ENCODE measurements at places on chromosomes 1 and 21.
A peak's percentile ranks its signal among the peaks of the same experiment; 100 is the strongest.

DNA sequence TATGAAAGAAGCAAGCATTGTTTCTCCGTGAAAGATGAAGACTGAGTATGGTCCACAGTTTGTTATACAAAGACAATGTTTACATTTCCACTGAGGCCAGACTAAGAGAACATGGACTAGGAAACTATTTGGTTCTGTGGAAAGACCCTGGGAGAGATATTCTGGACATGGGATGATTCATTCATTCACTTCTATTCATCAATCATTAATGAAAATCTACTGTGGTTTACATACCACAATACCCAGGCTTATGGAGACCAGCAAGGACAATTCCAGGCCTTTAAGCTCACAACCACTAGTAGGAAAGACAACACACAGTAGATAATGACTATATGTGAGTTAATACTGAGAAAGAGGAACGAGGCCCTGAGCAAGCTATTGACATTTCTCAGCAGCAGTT, 125.4 kb downstream of the TBX15 start:
- DNase-seq, result no peak

GRCh38 chr1:91609551-91609950, 108.9 kb downstream of the CDC7 start:
- no peak for DNase-seq

DNA sequence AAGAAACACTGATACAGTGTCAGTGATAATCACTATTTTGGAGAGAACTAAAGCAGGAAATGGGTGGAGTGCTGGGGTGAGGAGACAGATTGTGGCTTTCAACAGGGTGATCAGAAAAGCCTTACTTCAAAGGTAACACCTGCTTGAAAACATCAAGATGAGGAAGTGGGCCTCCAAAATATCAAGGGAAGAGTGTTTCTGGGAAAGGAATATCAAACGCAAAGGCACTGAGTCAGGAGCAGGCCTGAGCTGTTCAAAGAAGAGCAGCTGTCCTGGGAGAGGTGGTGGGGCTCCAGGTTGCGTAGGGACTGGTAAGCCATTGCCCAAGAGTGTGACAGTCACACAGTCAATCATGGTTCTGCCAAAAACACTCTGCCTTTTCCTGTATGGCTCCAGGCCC, 47.1 kb upstream of the ATP1A1 start:
- no peak for DNase-seq

DNA sequence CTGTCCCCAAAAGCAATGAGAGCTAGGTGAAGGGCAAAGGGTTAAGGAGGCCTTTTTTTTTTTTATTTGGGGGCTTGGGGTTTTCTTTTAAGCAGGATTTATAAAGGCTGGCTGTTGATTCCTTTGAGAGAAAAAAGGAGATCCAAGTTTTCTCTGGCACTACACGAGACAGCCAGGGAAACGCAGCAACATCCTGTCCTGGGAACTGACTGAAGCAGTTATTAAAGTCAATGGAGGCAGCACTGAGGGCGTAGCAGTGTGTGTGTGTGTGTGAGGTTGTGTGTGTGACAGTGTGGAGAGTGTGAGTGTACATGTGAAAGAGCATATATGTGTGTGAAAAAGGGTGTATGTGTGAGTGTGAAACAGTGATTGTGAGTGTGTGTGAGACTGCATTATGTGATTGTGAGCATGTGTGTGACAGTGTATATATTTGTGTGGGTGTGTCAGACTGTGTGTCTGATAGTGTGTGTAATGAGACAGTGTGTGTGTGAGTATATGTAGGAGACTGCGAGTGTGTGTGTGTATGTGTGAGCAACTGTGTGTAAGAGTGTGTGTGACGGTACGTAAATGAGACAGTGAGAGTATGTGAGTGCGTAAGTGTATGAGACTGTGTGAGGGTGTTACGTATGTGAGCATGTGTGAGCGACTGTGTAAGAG, 65.9 kb upstream of the TIAM1 start:
- no peak for DNase-seq

DNA sequence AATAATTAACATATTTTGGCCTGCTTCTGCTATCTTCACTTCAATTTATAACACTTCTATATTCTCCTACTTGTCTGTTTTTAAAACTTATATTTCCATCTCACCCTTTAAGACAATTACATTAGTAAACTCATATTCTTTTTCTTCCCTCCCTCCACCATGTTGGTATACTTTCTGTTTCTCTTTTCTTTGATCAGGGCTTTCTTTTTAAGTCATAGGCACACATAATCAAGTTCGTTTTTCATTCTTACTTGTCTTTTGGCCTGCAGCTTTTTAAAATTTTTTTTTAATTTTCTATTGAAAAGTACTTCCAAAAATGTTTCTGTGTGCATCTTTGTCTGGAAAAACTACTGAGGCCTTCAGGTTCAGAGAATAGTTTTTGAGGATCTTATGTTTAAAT, 2.3 kb downstream of the PYHIN1 start:
- no peak for DNase-seq

- DNase-seq, result no peak
These were observed 89.8 kb downstream of the ADSS2 start for GRCh38 chr1:244361764-244362473.

DNA sequence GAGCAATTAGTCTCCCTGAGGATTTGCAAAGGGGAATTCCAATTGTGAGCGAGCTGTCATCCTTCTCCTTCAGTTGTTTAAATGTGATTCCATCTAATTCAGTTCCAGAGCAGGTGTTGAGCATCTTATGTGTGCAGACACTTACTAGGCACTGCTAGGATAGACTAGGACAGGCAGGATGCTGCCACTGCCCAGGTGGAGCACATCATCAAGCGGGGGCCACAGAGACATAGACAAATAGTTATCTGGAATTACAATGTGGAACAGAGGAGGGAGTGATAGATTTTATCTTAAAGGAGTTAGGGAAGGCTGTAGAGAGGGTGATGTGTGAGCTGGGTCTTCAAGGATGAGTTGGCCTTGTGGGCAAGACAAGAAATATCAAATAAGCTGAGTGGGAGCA, 55.9 kb downstream of the CDC7 start:
- DNase-seq, result no peak

GRCh38 chr1:5494518-5494917, 497.7 kb downstream of the NPHP4 start:
- DNase-seq, result no peak

DNA sequence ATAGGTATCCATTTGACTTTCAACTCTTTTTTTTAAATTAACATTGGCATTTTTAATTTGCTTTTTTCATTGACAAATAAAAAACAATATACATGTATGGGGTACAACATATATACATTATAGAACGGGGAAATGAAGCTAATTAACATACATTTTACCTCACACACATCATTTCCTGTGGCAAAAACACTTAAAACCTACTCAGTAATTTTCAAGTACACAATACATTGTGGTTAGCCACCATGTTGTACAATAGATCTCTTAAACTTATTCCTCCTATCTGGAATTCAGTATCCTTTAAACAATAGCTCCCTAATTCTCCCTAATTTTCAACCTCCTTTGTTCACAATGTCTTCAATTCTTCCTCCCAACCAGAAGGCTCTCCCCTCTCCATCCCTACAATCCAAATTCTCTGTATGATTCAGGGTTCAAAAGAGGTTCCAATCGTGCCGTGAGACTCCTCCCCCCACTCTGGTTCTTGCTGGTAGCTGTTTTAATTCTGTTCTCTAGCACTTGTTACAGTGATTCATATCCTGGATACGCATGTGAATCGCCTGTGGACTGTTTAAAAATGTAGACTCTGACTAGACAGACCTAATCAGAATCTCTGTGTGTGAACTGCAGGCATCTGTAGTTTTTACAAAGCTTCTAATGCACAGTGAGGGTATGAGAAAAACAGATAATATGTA, 87.6 kb upstream of the DUSP10 start:
- DNase-seq, result peak; percentile 48

GRCh38 chr1:84166797-84167196, 22.7 kb downstream of the PRKACB start:
- DNase-seq, result no peak
